SJSA1 (cell line): ENCODE measurements at places on chromosomes 7 and 10. TPM values are rescaled to one million over a fixed set of nuclear protein-coding genes. Genes with fewer than 3 reads are reported as not detected.

Gene PCGF5
- total RNA-seq, result 16.7 and 32.1 TPM in 2 replicates

Gene NUTM2E
- total RNA-seq, result 0.05 TPM in 1 of 2 replicates, not detected in the other

Gene IDI2
- not detected in 2 replicates for total RNA-seq

Gene TMEM229A
- total RNA-seq, result not detected in 2 replicates

Gene SORCS1
- total RNA-seq, result not detected in 2 replicates

Gene GIMAP4
- total RNA-seq, result not detected in 2 replicates

Gene HOXA3
- 0.13 and 1.8 TPM in 2 replicates for total RNA-seq

Gene TASOR2
- 29.3 and 55.3 TPM in 2 replicates for total RNA-seq

Gene PRTFDC1
- 15.0 and 48.6 TPM in 2 replicates for total RNA-seq

Gene ADAM12
- total RNA-seq, result 3.3 and 3.6 TPM in 2 replicates

Gene ALOX5
- total RNA-seq, result not detected in 2 replicates

Gene ABCB1
- 3.0 and 4.9 TPM in 2 replicates for total RNA-seq

Gene ZEB1
- total RNA-seq, result 67.3 and 87.4 TPM in 2 replicates

Gene HTR5A
- not detected in 2 replicates for total RNA-seq

Gene NME8
- not detected in 2 replicates for total RNA-seq

Gene SLC12A9
- total RNA-seq, result 15.2 and 17.8 TPM in 2 replicates

Gene ADIRF
- not detected in 2 replicates for total RNA-seq

Gene EBF3
- not detected in 2 replicates for total RNA-seq

Gene LRCH4
- 17.0 and 19.5 TPM in 2 replicates for total RNA-seq

Gene SYT15B
- total RNA-seq, result 1.0 and 9.3 TPM in 2 replicates

Gene HDAC9
- 63.3 and 79.1 TPM in 2 replicates for total RNA-seq

Gene CPVL
- total RNA-seq, result 1.6 and 2.7 TPM in 2 replicates

Gene PFKFB3
- total RNA-seq, result 15.6 and 21.8 TPM in 2 replicates

Gene SP8
- not detected in 2 replicates for total RNA-seq

Gene FGL2
- 0.11 TPM in 1 of 2 replicates, not detected in the other for total RNA-seq

Gene UNCX
- not detected in 2 replicates for total RNA-seq

Gene PCDH15
- not detected in 2 replicates for total RNA-seq

Gene FAM237B
- total RNA-seq, result not detected in 2 replicates

Gene ARHGEF35
- total RNA-seq, result 0.53 TPM in 1 of 2 replicates, not detected in the other

Gene MUC3A
- total RNA-seq, result not detected in 2 replicates

Gene NRG3
- total RNA-seq, result not detected in 2 replicates

Gene DPCD
- total RNA-seq, result 34.8 and 60.6 TPM in 2 replicates

Gene TPST1
- total RNA-seq, result 50.0 and 51.0 TPM in 2 replicates

Gene ZNF655
- 107 and 109 TPM in 2 replicates for total RNA-seq

Gene TRIM8
- total RNA-seq, result 77.2 and 93.3 TPM in 2 replicates

Gene PTN
- 56.7 and 70.6 TPM in 2 replicates for total RNA-seq

Gene HMX3
- 10.8 and 10.9 TPM in 2 replicates for total RNA-seq
